A549 treated with dexamethasone at 1 μM for 4 hours (cell line): ENCODE measurements at places on chromosomes 2 and 18. TPM values are rescaled to one million over a fixed set of nuclear protein-coding genes. Genes with fewer than 3 reads are reported as not detected.

IGFBP5 gene
- 0.18 to 0.27 TPM (median 0.23 TPM) in 5 replicates for total RNA-seq

NYAP2 gene
- total RNA-seq: 0.02 to 0.04 TPM (median 0.03 TPM) in 4 of 5 replicates, not detected in the other

HOXD4 gene
- total RNA-seq: 0.10 to 0.46 TPM (median 0.38 TPM) in 5 replicates

PSMA8 gene
- total RNA-seq: not detected in 5 replicates

RAB6C gene
- total RNA-seq: not detected in 5 replicates

ACMSD gene
- not detected in 5 replicates for total RNA-seq

XIRP2 gene
- total RNA-seq: not detected in 5 replicates

PLGLB1 gene
- total RNA-seq: 0.59 to 0.86 TPM (median 0.66 TPM) in 5 replicates

ME2 gene
- 34.1 to 37.5 TPM (median 34.7 TPM) in 5 replicates for total RNA-seq

SERPINB10 gene
- not detected in 5 replicates for total RNA-seq

SNORC gene
- total RNA-seq: 4.2 to 8.2 TPM (median 6.8 TPM) in 5 replicates

CRACDL gene
- 2.7 to 6.0 TPM (median 4.7 TPM) in 5 replicates for total RNA-seq

TUBA3E gene
- total RNA-seq: 4.4 to 6.3 TPM (median 5.5 TPM) in 5 replicates

DOCK10 gene
- 24.0 to 27.3 TPM (median 26.2 TPM) in 5 replicates for total RNA-seq

CD28 gene
- not detected in 5 replicates for total RNA-seq

DCC gene
- total RNA-seq: not detected in 5 replicates

AKAIN1 gene
- not detected in 5 replicates for total RNA-seq

BCL2 gene
- 0.51 to 0.68 TPM (median 0.64 TPM) in 5 replicates for total RNA-seq

NT5DC4 gene
- total RNA-seq: 0.05 TPM in 1 of 5 replicates, not detected in the others

ACADL gene
- total RNA-seq: 0.06 to 0.14 TPM (median 0.07 TPM) in 3 of 5 replicates, not detected in the others

NR4A2 gene
- total RNA-seq: 1.6 to 2.9 TPM (median 2.1 TPM) in 5 replicates

NCKAP5 gene
- total RNA-seq: 0.61 to 1.1 TPM (median 1.0 TPM) in 5 replicates
